Activated naive CD8-positive, alpha-beta T cell treated with anti-CD3 and anti-CD28 coated beads, Interleukin-2, amount 10 ng/mL, durations not matched to agents 7 days and 5 days (primary cell): ENCODE measurements at places on chromosomes 11 and 22. TPM values are rescaled to one million over a fixed set of nuclear protein-coding genes. Genes with fewer than 3 reads are reported as not detected.

DNA sequence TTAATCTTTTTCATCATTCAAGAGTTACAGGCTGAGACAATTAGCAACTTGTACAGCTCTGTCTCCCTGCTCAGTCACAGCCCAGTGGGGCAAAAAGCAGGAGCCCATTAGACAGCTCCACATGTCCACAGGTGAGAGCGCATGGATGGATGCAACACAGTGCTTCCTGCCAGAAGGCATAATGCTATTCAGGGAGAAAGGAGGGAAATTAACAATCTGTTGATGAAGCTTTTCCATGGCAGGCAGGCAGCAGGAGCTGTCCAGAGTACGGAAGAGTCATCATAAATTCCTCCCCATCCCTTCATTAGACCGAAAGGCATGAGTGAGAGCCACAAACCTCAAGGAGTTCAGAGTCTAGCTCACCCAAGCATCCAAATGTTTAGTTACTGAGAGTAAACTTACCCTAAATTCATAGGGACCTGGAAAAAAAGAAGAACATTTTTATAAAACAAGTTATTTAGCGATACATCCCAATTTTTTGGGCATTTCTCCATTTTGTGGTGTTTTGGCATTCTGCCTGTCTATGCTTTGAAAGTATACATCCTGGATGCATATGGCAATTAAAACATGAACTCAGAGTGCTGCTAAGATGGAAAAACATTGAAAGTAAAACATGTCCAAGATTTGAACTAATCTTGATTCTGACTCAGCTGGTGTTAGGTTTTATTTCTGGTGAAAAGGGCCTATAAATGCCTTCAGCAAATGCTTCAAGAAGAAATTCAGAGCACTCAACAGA, 428.1 kb downstream of the OPCML start:
- DNase-seq, result no peak

DNA sequence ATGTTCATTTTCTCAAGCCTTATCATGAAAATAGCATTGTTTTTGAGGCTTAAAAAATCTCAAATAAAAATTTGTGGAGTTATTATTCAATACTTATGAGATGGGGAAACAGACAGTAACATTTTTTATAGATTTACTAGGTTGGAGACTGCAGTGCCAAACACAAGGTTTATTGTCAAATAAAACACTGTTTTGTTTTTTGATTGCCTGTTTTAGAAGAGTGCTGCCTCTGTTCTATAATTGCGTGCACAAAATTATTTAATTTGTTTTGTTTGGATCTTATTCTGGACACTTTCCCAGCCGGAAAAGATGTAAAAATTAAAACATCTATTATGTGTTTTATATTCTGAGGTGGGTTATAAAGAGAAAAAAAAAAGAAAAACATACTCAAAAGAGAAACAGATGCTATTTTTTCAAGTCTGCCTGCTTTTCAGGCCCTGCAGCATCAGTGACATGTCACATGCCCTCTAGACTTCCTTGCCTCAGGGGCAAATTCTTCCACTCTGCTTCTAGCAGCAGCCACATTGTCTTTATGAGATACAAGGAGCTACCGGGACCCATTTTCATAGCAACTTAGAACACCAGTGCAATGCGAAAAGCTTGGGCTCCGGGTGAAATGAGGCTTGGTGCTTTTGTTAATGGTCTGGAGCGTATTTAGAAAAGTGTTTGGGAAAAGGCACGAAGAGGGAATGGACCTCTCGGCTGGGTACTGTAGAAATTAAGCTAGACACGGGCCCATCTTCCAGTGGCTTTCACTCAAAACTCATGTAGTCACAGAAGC, 77.5 kb downstream of the EFCAB6 start:
- DNase-seq, result no peak

GRCh38 chr11:110098645-110099044, 5.5 kb downstream of the ZC3H12C start:
- DNase-seq, result no peak

DNA sequence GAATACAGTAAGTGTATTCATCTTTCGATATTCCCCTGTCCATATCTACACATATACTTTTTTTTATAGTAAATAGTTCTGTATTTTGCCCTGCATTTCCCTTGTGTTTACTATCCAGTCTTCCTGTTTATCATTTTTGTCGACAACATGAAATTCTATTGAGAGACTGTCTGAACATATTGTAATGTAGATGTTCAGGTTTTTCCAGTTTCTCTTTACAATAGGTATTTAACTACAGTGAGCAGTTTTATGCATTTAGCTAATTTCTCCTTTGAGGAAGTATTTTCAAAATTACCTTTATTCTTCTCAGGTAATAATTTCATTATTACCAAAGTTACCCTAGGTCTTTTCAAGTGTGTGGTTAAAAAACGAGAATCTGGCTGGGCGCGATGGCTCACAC, 16.7 kb downstream of the PIK3IP1 start:
- DNase-seq, result no peak

- no peak for DNase-seq
Measured at GRCh38 chr11:72773696-72774095, 20.2 kb downstream of the STARD10 start.

The FOLR2 gene
- total RNA-seq, result not detected

The CDON gene
- 3.9 TPM for total RNA-seq

The CADM1 gene
- total RNA-seq, result 1.2 TPM

The GSTT2 gene
- not detected for total RNA-seq
